ENCODE measurements at places on chromosomes 12 and 14.

DNA sequence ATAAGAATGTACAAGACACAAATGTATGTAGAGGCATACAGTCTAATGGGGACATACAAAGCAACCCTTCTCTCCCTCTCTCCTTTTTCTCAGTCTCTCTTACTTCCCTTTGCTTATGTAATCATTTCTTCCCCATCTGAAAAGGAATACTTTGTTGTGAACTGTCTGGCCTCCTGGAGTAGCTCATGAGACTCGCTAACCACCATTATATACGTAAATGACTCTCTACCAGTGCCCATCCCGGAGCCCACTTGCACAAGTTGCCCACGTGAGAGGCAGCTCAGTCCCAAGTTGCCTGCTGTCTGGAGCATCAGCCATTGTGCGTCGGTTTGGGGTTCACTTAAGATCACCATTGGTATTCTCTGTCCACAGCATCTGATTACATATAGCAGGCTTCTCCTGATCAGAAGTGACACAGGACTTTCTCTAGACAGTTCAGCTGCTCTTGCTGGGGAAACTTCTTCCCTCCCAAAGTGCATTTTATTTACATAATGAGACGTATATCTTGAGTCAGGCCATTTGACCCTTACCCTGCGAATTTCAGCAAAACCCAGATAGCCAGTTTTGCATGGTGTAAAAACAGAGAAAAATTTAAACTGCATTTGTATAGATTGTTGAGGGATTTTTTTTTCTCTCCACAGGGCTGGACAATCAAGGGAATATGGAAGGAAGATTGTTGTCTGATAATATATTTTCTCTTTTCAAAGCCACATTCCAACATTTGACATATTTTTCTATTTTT, 220.7 kb upstream of the EGLN3 start:
- DNase-seq: no peak

GRCh38 chr12:126627596-126627995, 1562.4 kb downstream of the AACS start:
- DNase-seq: no peak

DNA sequence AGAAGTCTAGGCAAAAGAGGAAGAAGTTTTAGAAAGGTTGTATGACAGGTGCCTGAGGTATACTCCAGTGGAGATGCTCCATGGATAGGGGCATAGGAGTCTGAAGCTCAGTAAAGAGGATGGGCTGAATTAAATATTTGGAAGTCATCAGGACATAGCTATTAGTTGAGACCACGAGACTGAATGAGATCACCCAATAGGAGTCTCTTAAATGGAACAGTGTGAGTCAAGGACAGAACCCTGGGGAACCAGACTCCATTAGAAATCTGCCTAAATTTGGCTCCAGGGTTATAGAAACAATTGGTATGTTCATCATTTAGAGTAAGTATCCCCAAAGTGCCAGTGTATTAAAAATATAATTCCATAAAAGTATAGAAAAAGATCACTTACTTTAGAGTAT, 172.6 kb downstream of the PRKCH start:
- DNase-seq: no peak

GRCh38 chr12:47286676-47287075, 206.9 kb upstream of the AMIGO2 start:
- peak; percentile 53 for DNase-seq

DNA sequence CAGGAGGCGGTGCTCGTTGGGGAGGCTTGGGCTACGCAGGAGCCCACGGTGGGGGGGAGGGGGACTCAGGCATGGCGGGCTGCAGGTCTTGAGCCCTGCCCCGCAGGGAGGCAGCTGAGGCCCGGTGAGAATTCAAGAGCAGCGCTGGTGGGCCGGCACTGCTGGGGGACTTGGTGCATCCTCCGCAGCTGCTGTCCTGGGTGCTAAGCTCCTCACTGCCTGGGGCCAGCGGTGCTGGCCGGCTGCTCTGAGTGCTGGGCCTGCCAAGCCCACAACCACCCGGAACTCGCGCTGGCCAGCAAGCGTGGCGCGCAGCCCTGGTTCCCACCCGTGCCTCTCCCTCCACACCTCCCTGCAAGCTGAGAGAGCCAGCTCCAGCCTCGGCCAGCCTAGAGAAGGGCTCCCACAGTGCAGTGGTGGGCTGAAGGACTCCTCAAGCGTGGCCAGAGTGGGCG, 3.2 kb downstream of the METTL25 start:
- DNase-seq: no peak

GRCh38 chr12:120588948-120589930, 8.0 kb upstream of the POP5 start:
- no peak for DNase-seq

DNA sequence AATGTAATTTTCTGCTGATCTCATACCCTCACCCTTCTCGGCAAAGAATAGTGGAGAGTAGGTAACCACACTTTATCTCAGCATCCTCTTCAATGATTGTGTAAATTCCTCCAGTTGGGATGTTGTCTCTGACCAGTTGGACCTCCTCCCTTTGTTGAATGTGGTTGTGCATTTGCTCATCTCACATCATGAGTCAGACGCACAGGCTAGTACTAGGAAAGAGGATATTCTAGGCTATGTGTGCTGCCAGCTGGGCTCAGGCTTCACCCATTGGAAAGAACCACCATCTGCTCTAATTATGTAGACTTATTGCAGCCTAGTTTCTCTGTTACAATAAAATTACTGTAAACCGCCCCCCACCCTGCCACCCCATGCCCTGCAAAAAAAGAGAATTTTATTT, 90.3 kb downstream of the LMO3 start:
- DNase-seq: no peak

GRCh38 chr12:67925077-67925476, 64.2 kb upstream of the IFNG-AS1 start:
- no peak for DNase-seq

DNA sequence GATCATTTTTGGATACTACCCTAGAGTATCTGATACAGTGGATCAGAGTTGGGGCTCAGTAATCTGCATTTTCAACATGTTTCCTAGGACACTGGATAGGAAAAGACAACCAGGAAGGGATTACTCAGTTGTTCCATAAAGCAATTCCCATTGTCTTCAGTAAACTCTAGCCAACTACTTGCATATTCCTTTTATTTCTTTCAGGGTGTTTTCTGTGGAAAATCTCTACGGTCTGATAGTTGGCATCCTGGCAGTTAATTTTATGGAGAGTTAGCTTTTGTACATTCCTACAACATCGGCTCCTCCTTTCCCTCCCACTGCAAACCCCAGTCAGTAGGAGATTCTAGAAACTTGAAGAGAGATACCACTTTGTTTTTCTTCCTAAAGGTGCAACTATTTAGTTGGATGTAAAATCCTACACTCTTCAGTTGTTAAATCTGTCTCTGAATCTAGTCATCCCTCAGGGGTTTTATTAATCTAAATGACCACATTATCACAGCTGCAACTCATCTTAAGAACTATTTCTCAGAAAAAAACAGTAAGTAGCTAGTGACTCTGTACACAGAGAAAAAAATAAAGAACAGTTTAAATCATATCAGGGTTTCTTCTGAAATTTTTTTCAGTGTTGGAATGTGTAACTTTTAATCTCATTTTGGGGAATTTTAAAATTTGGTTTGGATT, 103.9 kb downstream of the PDE3A start:
- no peak for DNase-seq

- no peak for DNase-seq
Measured at GRCh38 chr14:34344318-34344717, 117.7 kb downstream of the SPTSSA start.

- DNase-seq: no peak
Measured at GRCh38 chr14:71408362-71409030, 501.2 kb downstream of the PCNX1 start.

DNA sequence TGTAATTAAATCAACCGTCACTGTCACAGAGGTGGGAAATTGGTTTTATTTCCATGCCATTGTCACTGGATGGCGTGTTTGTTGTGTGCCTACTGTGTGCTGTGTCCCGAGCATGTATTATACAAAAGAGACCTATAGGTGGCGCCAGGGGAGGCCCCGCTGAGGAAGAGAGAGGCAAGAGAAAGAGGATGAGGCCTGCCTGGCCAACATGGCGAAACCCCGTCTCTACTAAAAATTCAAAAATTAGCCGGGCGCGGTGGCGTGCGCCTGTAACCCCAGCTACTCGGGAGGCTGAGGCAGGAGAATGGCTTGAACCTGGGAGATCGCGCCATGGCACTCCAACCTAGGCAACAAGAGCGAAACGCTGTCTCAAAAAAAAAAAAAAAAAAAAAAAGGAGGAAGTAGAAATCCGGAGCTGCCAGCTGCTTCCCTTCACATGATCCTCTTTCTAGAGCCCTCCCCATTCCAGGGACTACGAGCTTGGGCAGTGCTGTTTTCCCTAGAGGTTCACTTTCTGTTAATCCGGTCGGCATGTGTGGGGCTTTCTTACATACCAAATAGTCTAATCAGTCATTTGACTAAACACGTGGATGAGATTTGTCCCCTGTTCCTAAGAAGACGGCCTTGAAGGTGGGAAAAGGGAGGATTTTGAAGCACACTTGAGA, 6.4 kb upstream of the CCDC175 start:
- no peak for DNase-seq

DNA sequence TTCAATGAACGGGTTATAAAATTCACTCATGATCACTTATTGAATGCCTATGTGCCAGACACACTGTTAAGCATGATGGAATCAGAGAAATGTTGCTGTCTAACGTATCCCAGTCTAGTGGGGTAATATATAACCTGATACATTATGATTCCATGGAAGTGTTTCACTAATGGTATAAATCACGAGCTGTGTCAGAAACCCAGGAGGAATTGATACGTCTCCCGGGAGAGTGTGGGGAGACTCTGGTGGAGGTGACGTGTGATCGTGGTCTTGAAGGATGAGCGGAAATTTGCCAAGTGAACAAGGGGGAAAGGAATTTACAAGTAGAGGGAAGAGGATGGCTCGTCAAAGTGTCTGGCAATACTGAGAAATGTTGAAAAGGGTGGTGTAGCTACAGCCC, 26.5 kb downstream of the MANSC1 start:
- no peak for DNase-seq

GRCh38 chr14:72636094-72636493, 257.8 kb downstream of the DPF3 start:
- DNase-seq: no peak

DNA sequence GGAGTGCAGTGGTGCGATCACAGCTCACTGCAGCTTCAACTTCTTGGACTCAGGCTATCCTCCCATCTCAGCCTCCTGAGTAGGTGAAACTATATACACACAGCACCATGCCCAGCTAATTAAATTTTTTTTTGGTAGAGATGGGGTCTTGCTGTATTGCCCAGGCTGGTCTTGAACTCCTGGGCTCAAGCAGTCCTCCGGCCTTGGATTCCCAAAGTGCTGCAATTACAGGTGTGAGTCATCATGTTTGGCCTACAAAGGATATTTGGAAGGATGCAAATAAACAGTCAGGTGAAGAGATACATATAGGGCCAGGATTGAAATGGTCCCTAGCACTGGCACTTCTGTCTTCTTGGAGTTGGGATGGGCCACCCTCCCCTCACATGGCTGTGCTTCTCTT, 23.9 kb downstream of the RCOR1 start:
- DNase-seq: no peak

DNA sequence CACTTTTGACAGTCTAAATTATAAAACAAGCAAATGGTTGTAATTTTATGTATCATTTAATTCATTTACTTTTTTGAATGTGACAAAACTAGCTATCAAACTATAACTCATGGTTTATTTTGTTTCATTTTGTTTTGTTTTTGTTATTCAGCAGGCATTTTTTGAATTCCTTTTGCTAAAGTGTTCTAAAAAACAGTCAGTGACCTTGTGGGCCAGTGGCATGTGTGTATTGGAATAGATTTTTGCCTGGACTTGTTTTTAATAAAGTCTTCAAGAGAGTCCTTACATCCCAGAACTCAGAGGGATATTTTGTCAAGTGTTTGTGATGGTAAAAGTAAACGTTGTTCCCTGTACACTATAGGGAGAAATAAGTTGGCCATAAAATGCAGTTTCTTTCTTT, 369.7 kb upstream of the SYT1 start:
- no peak for DNase-seq

GRCh38 chr12:50803230-50803875, 39.4 kb upstream of the TMPRSS12 start:
- DNase-seq: no peak

GRCh38 chr14:83556746-83557453, 1973.0 kb upstream of the FLRT2 start:
- no peak for DNase-seq

DNA sequence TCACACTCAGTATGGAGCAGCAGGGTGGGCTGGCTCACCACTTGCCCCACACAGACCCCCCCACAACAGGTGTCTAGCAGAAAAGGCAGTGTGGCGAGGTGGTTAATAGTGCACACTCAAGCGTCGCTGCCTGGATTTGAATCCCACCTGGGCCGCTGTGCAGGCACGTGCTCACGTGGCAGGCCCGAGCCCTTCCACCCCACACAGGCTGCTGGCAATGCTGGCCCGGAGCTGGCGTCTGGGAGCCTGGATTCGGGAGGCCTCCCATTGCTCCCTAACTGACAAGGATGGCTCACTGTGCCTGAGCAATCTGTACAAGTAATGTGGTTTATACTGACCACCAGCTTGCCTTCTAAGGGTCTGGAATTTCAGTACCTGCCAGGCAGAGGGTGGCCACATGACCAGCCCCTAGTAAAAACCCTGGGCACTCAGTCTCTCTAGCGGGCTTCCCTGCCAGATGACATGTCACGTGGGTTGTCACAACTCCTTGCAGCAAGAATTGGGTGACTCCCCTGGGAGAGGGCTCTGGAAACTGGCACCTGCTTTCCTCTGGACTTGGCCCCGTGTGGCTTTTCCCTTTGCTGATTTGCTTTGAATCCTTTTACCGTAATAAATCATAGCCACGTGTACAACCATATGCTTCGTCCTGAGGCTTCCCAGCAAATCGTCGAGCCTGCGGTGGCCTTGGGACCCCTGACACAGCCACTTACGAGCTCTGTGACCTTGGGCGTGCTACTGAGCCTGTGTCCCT, 72.8 kb downstream of the SCARB1 start:
- DNase-seq: no peak

- DNase-seq: no peak
Measured at GRCh38 chr14:73662487-73662943, 17.7 kb downstream of the DNAL1 start.

DNA sequence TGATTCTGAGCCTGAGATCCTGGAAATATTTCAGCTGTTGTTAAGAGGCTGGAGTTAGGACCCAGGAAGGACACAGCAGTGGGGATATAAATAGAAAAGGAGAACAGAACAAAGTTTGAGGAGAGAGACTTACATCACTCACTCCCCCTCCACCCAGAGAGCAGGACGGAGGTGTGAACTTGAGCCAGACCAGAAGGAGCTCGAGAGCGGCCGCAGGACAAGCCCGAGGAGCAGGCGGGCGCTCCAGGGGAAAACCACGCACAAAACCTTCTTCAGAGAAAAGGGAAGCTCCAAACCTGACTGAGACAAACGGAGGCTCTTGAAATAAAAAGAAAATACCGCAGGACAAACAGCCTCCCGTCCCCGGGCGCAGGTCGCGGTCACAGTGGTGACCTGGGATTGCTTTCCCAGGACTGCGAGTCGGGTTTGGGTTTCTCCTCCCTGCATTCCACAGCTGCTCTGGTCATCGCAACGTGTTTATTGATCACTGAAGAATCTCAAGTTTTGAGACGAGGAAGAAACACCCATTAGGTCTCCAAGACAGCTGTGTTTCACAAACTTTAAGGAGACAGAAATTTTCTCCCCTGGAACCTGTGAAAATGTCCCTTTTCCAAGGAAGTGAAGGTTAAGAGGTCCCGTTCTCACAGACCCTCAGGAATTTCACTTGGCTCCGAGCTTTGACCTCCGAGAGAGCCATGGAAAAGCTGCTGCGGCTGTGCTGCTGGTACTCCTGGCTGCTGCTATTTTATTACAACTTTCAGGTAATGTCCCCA, at the start of gene ADGRD1:
ADGRD1 (plus strand) TSS at position 137 of the 773 bp plus-strand sequence; CDS start at position 696, 559 bp downstream.
- no peak for DNase-seq
